GM23248 (cell line): ENCODE measurements at places on chromosomes 11 and 22. TPM values are rescaled to one million over a fixed set of nuclear protein-coding genes. Genes with fewer than 3 reads are reported as not detected.

SLC22A12 gene
- polyA plus RNA-seq: not detected in 2 replicates

OR52A1 gene
- polyA plus RNA-seq: not detected in 2 replicates

NRXN2 gene
- 0.48 and 1.1 TPM in 2 replicates for polyA plus RNA-seq

OR8G5 gene
- not detected in 2 replicates for polyA plus RNA-seq

PRG3 gene
- polyA plus RNA-seq: not detected in 2 replicates

C11orf97 gene
- not detected in 2 replicates for polyA plus RNA-seq

B3GAT3 gene
- polyA plus RNA-seq: 44.2 and 46.7 TPM in 2 replicates

DEPDC7 gene
- 9.7 and 9.9 TPM in 2 replicates for polyA plus RNA-seq
